ENCODE measurements at places on chromosomes 13 and 19. TPM values are rescaled to one million over a fixed set of nuclear protein-coding genes. Genes with fewer than 3 reads are reported as not detected.

The PROZ gene
- not detected for total RNA-seq

The SIGLEC8 gene
- total RNA-seq, result not detected

The DNAAF3 gene
- 0.76 TPM for total RNA-seq

The OR4F17 gene
- not detected for total RNA-seq

The GARIN5B gene
- total RNA-seq, result not detected

The SLC15A1 gene
- under 0.01 TPM for total RNA-seq

The EHD2 gene
- total RNA-seq, result 74.1 TPM

The FAM98C gene
- 7.8 TPM for total RNA-seq

The POU4F1 gene
- total RNA-seq, result 1.7 TPM
